Hindlimb muscle (tissue), 1 donor: ENCODE measurements at places on chromosomes 1 and 21.

GRCh38 chr21:15797577-15798363 lies 68.0 kb downstream of the USP25 start:
- DNase-seq = no peak

- no peak for DNase-seq
Measured at GRCh38 chr1:244968881-244969280, 104.5 kb upstream of the HNRNPU start.

GRCh38 chr1:23478896-23479665 lies 4.9 kb downstream of the ASAP3 start:
- peak; percentile 56 for DNase-seq

DNA sequence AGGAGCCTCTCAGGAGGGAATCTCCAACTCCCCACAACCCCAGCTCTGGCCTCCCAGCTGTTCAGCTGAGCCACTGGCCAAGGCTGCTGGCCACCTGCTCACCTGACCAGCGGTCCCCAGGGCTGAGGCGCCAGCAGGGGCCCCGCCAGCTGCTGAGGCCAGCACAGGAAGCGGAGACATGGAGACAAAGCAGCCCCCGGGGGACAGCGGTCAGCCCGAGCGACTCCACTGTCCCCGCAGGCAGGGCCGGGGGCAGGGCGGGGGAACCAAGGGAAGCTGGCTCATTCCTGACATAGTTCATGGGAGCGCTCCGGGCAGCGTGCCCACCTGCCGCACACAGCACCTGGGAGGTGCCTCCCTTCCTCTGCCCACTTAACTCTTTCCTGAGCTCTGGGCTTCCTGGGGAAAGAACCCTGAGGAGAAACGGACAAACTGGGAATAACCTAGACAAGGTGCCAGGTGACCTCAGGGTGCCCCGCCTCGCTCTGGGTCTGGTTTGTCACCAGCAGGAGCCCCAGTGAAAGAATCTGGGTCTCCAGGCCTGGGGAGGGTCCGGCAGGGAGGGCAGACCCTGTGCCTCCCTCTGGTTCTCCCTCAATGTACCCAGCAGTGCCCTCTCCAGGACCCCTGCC lies 10.7 kb downstream of the EPHA2 start:
- DNase-seq = no peak

GRCh38 chr21:33266789-33267135 lies 595 bp downstream of the IL10RB start:
- DNase-seq = no peak

DNA sequence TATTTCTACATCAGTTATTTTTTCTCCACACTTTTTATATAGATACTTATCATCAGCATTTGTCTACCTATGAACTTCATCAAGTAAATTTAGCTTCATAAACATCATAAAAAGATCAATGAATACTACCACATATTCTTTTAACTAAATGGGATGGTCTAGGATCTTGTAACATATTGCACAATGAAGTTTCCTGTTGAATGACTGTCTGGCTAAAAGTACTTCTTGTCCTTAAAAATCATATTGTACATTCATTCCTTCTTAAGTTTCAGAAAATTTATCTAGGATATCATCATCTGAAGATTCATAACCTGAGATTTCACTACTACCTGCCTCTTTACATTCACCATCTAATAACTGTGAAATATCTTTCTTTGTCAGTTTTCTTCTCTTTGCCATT lies 69.0 kb downstream of the MAGI3 start:
- no peak for DNase-seq

DNA sequence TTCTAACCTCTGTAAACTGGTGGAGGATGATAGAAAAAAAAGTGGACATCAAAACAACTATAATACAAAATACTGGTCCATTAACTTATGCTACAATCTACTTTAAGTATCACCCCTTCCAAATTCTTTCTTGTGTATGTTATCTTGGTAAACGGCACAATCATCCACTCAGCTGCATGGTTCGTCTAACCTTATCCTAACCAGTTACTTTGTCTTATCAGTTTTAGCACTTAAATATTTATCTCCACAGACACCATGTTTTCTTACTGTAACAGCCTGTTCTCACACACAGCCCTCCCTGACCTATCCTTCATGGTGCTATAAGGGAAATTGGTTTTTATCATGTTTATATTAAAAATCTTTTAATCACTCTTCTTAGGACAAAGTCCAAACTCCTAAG lies 157.2 kb downstream of the PTGER3 start:
- DNase-seq = no peak

DNA sequence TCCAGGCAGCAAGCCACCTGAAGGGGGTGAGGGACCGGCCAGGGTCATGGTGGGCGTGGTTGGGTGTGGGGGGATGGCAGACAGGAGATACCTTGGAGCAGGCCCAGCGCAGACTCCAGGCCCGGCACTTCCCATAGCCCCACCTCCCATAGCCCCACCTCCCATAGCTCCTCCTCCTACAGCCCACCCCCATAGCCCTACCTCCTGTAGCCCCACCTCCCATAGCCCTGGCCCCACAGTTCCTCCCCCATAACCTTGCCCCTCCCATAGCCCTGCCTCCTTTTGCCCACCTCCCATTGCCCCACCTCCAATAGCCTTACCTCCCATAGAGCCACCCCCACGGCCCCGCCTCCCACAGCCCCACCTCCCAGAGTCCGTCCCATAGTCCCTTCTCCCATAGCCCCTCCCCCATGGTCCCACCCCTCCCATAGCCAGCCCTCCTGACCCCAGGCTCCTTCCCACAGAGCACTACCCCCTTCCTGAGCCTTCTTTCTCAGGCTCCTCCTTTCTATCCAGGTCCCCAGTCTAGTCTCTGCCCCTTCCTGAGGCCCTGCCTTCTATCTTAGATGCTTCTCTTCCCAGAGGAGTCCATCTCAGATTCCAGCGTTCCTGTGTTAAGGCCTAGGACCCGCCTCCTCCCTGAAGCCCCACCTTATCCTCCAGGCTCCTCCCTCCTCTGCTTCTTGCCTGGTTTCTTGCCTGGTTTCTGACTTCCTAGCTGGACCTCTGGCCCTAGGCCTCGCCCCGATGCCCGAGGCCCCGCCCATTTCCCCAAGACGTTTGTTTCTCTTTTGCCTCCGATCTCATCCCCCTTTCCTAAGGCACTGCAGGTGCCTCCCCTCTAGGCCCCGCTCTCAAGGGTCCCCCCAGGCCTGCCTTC lies 46.8 kb downstream of the PTPRU start:
- no peak for DNase-seq

GRCh38 chr1:55547405-55547804 lies 332.2 kb upstream of the USP24 start:
- DNase-seq = no peak

DNA sequence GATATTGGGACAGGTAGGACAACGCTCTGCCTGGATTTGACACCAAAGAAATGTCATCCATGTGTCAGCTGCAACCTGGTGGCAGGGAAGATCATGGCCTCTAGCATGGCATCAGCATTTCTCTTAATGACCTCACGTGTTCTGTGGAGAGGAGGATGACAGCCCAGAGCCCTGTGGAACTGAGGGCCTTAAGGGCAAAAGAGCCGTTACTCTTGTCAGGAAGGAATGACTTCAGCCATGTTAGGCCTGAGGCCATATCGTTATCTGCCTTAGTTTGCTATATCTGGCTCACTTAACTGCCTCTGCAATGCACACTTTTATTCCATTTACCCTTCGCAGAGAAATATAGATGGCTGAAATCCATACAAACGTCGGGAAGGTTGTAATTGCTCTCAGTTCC lies 83.2 kb upstream of the PBX1 start:
- DNase-seq = no peak

DNA sequence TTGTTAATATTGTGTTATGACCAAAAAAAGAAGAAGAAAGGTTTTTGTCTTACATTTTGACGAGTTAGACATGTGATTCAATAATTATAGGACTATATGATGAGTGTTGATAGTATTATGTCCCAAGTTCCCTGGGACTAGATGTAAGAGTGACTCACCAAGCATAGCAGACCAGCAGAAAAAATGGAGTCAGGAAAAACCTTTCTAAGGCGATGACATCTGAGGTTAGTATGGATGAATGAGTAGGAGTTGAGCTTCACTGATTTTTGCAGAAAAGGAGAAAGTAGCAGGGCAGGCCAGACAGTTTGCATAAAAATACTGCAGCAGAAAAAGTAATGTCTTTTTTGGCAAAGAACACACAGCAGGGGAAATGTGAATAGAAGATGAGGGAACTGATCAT lies 1041.3 kb upstream of the ADGRL4 start:
- DNase-seq = no peak

GRCh38 chr1:143698016-143698415 lies 273.8 kb downstream of the FAM72C start:
- DNase-seq = no peak

DNA sequence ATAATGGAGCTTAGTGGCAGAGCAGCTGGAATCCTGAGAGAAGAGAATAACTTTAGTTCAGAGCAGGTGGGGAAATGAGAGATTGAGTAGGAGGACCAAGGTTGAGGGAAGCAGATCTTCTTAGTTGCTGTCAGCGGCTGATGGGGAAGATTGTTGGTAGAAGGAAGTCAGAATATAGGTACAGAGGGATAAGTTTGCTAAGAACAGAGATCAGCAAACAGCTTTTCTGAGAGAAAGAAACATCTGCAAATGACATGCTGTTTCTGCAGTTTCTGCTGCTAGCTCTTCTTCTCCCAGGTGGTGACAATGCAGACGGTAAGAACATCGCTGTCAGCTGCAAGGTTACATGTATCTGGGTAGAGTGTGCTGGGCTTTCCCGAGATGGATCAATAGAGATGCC lies at the start of gene CD1C:
CD1C (plus strand) TSS at position 113 of the 400 bp plus-strand sequence; CDS start at position 255, 142 bp downstream.
- DNase-seq = no peak

DNA sequence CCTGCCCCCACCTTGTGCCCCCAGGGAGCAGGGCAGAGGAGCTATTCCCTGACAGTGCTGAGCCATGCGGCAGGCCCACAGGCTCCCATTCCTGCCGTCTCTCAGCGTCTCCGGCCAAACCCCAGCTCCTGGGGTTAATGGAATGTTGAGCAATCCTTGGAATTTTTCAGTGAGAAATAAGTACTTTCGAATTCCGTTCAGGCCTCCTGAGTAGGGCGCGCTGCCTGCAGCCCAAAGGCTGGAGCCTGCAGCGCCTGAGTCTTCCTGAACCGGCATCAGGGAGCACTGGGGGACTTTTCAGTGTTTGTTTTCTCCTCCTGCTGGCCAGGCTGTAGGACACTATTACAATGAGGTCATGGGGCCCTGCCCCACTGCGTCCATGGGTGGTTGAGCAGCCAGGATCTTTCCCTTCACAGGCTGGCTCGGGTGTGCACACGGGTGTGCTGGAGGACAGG lies 33.3 kb upstream of the CSF1 start:
- DNase-seq = peak; percentile 83

DNA sequence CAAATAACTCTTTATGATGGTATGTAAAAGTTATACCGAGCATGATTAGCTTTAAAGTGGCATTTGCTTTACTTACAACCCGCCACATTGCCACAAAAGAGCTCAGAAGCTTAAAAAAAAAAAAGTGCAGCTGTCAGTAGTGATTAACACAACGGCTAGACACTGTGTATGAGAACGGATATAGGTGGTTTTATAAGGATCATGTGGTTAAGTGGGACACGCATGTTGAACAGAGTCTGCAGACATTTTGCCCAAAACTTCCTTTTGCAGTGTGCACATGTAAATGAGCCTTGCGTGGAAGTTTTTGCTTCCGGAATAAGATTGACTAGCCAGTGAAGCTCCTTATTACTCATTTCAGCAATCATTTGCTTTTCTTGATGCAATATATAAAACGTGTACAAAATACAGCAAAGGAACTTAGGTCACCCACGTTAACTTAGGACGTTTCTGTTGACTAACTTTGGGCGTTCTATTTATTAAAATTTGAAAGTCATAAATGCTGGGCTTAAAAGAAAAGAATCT lies 58.7 kb upstream of the RGS1 start:
- DNase-seq = peak; percentile 8

- DNase-seq = no peak
Measured at GRCh38 chr1:176032040-176032645, 174.9 kb downstream of the COP1 start.

- DNase-seq = no peak
Measured at GRCh38 chr1:195141294-195141693, 1466.9 kb downstream of the KCNT2 start.

DNA sequence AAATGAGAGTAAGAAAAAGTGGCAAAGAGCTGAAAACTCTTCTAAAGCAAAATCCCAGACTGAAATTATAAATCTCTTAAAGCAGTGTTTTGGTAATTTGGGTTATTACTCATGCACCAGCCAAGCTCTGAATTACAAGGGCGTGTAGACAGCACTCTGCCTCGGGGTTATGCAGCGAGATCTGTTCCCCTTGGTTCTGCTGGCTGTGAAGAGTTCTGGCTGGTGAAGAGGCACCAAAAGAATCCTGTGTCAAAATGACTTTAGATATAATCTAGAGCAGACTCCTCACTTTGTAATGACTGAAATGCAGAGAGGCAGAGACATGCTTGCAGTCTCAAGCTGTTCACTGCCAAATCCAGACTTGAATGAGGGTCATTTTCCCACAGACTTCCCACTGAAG lies 461.8 kb upstream of the CXADR start:
- DNase-seq = no peak

DNA sequence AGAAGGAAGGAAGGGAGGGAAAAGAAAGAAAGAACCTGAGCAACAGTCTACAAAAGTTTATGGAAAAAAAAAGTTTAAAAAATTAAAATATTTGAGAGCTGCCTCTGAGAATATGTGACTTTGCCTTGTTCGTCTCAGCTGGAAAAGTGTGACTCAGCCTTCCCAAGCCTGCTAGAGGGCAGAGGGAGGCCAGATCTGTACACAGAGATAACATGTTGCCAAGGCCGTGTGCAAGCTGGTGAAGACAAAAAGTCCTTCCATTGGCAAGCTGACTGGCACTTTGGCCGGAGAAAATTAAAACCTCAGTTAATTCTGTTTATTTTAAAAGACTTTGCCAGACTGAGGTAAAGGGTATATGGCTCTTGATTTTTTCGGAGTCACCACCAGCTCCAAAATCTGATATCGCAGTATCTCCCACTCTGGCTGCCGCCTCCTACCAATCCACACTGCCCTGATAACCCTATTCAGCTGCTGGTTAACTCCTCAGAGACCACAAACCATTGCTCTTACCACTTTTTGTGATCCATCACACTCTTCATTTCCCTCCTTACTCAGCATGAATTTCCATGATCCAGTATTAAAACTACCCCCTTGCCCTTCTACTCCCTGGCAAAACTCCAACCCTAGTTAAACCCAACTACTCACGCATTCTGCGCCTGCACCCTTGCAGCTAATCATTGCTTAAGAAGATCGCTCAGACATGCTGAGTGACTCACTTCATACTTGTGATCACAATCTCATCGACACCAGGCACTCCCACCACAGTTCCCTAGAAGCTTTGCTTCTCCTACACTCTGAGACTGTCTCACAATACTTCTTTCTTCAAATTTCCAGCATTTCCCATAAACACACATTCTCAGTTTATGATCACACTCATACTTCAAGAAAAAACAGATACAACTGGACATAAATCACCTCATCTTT lies 5.7 kb upstream of the PPP1R15B start:
- DNase-seq = no peak

DNA sequence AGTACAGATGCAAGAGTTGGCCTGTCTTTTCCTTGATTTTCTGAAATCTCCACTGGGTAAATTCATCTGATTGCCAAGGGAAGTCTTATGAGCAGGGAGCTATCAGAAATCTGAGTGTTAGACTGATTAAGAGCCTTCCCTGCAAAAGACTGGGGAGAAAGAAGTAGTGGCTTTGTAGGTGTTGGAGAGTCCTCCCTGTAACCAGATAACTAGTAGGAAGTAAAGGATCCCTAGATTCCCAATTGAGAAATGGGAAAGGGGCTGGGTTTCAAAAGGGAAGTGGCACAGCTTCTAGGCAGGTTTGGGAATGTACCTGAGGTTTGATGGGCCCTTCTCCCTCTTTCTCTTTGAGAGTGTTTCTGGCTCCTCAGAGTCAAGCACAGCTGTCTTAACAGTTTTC lies 2.1 kb downstream of the TLCD4 start:
- DNase-seq = no peak
